ENCODE measurements at places on chromosomes 5 and 9. TPM values are rescaled to one million over a fixed set of nuclear protein-coding genes. Genes with fewer than 3 reads are reported as not detected.

DNA sequence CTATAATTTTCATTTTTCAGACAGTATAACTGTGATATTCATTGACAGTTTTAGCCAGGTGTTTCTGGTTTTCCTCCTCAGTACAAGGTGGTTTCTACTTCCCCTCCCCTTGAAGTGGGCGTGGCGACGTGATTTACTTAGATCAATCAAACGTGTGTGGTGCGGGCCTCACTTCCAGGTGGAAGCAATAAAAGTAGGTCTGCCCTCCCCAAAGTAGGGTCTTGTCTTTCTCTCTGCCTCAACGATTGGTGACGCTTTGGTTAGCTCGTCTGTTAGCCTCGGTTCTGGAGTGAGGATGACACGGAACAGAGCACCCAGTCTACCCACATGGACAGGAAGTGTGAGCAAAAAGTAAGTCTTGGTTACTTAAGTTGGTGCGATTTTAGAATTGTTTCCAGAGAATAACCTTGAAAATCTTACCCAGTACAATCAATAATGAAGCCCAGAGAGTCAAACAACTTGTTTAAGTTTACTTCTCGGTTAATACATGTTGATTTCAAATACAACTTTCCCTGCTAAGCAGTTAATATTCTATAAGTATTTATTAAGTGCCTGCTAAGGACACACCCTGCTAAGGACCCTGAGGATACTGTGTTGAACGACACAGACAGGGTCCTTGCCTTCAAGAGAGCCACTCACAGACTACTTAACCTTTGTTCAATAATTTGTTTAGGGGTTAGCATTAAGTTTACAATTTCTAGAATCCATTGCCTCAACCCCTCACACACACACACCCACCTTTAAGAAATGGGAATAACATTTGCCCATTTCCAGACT, 48.4 kb downstream of the COX7C start:
- no peak overlapping the region for H3K27ac ChIP-seq
- H3K27me3 ChIP-seq, result peaks cover 78% of the 10 kb centered on the region
- no peaks in the 10 kb centered on the region for H3K36me3 ChIP-seq
- no peak for DNase-seq

Gene PCDHA4
- 0.16 TPM for total RNA-seq

GRCh38 chr9:36337865-36338264, 62.2 kb downstream of the RNF38 start:
- peak; percentile 37 for DNase-seq
- no peak overlapping the region for H3K4me3 ChIP-seq
- no peak overlapping the region for H3K27ac ChIP-seq
- peaks cover 20% of the 10 kb centered on the region for H3K4me1 ChIP-seq
- H3K36me3 ChIP-seq, result peaks cover 59% of the 10 kb centered on the region

Gene PCDHA5
- 0.22 TPM for total RNA-seq

DNA sequence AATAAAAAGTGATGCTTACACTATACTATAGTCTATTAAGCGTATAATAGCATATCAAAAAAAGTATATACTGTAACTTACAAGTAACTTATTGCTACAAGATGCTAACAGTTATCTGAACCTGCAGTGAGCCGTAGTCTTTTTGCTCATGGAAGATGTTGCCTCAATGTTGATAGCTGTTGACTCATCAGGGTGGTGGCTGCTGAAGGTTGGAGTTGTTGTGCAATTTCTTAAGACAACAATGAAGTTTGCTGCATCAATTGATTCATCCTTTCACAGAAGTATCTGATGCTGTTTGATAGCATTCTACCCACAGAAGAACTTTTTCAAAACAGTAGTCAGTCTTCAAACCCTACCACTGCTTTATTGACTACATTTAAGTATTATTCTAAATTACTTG, 7.8 kb upstream of the C9orf40 start:
- no peak overlapping the region for H3K4me3 ChIP-seq
- H3K4me1 ChIP-seq, result no peaks in the 10 kb centered on the region
- H3K27me3 ChIP-seq, result no peaks in the 10 kb centered on the region
